ENCODE measurements at places on chromosomes 4 and X.

DNA sequence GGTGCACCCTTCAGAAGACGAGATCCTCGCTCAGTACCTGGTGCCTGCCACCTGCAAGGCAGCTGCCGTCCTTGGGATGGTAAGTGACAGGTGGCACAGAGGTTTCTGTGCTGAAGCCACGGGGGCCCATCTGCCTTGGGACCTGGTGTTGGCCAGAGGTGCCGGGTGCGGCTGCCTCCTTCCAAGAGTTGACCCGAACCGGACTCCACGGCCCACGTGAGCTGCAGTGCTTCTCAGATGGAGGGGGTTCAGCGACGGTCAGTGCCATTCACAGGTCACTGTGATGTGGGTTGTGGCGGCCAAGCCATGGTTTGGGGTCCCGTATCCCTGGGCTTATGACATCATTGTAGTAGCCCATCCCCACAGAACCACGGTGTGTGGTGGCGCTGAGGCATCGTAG is 19.0 kb upstream of the MSANTD1 start:
- no peak for DNase-seq

- no peak for DNase-seq
Observed at GRCh38 chrX:44245733-44246132, 97.7 kb downstream of the EFHC2 start.

- no peak for DNase-seq
Observed at GRCh38 chr4:113733685-113734084, 27.9 kb downstream of the CAMK2D start.

DNA sequence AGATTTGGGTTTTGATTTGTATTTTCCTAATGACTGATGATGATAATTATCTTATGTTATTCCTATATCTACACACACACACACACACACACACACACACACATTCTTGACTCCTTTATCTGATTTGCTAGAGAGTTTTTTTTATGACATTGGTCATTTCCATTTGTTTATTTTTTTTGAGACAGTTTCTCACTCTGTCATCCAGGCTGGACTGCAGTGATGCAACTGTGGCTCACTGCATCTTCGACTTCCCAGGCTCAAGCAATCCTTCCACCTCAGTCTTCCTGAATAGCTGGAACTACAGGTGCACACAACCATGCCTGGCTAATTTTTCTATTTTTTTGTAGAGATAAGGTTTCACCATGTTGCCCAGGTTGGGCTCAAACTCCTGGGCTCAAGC is 6.7 kb downstream of the ZNF81 start:
- no peak for DNase-seq

- no peak for DNase-seq
Observed at GRCh38 chr4:173736840-173737239, 206.8 kb upstream of the HAND2 start.

GRCh38 chr4:184732126-184732525 is 1.8 kb downstream of the CENPU start:
- DNase-seq: no peak

- no peak for DNase-seq
Observed at GRCh38 chr4:127623797-127624083, 9.0 kb upstream of the INTU start.

- DNase-seq: no peak
Observed at GRCh38 chr4:6682862-6683590, 10.7 kb upstream of the S100P start.

- no peak for DNase-seq
Observed at GRCh38 chr4:38928974-38929373, 61.4 kb downstream of the FAM114A1 start.

GRCh38 chr4:185709802-185710486 is 102.0 kb downstream of the SORBS2 start:
- no peak for DNase-seq

GRCh38 chr4:109385260-109385659 is 48.4 kb upstream of the SEC24B start:
- no peak for DNase-seq

- no peak for DNase-seq
Observed at GRCh38 chrX:72057849-72058248, 73.9 kb downstream of the RTL5 start.

DNA sequence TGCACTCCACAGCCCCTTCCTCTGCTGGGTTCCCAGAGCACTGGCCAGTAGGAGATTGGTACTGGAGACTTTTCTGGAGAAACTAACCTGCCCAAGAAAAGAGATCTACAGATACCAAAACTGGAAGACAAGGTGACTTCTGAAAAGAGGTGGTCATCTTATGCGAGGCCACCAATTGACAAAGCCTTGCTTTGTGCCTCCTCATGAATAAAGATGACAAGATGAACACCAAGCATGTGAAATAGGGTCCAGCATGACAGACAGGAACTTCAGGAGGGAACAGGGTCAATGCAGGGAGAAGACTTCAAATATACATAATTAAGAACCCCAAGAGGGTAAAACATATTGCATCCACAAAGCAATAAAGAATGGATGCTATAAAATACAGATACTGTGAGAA is 137.9 kb downstream of the APBB2 start:
- DNase-seq: no peak

GRCh38 chr4:82484996-82485783 is 54.8 kb downstream of the ENOPH1 start:
- DNase-seq: no peak

DNA sequence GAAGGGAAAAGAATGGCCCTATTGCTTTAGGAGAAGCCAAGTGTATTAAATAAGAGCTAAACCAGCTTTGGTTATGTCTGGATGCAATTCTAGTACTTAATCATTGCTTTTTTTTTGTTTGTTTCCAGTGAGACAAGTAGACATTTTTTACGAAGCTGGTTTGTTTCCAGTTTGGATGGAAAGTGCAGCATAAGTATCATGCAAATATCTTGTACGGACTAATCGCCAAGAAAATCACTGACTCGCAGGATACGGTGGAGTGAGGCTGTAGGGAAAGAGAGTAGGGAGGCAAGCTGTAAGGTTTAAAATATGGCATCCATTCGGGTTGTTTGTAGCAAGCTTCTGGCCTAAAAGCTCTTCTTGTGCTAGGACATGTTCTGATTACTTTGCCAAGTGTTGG is 64.8 kb downstream of the HPGD start:
- no peak for DNase-seq

DNA sequence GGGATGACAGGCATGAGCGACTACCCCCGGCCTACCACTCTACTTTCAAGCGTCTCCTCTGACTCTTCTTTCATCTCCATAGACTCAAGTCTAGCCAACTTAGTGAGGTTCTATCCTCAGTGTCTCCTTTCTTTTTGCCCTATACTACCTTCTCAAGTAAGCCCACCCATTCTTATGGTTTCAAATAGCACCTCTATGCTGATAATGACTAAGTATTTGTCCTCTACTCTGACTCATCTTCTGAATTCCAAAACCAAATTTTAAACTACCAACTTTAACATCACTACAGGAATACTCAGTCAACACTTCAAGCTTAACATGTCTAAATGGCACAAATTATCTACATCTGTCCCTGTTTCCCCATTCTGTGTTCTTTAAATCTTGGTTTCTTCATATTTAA is 47.8 kb downstream of the ELF2 start:
- DNase-seq: no peak

GRCh38 chr4:2040391-2041238 is 18.5 kb upstream of the NAT8L start:
- no peak for DNase-seq

DNA sequence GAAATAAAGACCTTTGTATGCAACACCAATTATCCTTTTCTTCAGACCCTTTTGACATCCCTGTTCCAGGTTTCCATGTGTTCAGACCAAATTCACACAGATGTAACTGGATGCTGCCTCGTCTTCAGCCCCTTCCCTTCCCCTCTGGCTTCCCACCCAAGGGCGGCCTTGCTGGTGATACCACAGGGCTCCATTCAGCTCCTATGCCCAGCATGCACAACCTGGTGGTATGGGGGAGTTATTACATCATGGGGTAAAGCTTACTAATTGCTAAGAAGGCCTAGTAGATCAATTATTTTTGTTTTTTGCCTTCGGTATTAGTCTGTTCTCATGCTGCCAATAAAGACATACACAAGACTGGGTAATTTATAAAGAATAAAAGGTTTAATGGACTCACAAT is 317.0 kb upstream of the CXXC4 start:
- DNase-seq: no peak

- DNase-seq: no peak
Observed at GRCh38 chr4:40916880-40917279, 167.1 kb downstream of the NSUN7 start.

All from NCI-H446 (cell line).